RPMI7951 (cell line): ENCODE measurements at places on chromosomes 13 and 19. TPM values are rescaled to one million over a fixed set of nuclear protein-coding genes. Genes with fewer than 3 reads are reported as not detected.

DNA sequence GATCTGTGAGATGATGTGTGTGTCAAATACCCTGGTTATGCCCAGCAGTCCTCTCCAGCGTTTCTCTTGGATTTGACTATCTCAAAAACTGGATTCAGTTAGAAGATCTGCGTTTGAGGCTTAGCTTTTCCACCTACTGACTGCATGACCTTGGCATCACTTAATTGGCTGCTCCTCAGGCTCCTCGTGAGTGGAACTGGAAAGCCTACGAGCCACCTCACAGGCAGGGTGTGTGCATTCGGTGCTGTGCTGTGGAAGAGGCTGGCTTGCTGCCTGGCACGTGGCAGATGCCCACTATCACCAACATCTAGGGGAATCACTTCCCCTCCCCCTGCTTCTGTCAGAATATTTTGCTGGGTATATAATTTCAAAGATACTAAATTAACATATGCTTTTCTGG, 25.6 kb downstream of the FLT1 start:
- no peak for DNase-seq

DNA sequence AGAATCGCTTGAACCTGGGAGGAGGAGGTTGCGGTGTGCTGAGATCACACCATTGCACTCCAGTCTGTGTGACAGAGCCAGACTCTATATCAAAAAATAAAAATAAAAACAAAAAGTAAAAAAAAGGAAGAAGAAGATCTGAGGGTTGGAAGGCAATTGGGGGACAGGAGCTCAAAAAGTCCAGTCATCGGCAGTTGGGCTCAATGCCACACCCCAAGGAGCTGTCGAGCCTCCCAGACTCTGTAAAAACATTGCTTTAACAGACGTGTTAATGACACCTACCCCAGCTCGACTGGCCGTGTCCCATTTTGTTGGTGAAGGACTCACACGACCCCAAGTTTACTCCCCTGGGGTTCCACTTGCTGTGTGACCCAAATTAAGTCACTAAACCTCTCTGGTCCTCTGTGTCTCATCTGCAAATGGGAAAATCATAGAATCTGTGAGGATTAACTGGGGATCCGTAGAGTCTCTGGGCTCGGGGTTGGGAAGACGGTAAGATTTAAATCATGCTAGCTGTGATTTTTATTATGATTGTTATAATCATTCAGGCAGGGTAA, 7.0 kb downstream of the GNA15 start:
- DNase-seq: peak; percentile 64

DNA sequence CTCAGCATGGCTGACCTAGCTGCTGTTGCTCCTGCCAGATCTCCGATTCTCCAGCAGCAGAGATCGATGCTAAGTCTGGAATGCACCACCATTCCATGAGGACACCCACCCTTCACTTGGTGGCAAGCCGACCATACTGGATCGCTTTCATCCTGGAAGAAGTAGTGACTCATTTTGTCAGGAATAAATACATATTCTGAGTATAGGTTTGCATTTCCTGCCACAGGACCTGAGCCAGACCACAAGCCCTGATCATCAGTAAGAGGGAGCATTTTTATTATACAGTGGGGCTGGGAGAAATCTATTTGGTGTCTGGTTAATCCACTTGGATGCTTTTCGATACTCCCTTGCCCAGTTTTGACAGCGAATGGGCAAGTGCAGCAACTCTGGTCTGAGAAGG, 10.9 kb upstream of the KCTD15 start:
- peak; percentile 82 for DNase-seq

- DNase-seq: no peak
Observed at GRCh38 chr19:29040292-29040691, 172.7 kb downstream of the UQCRFS1 start.

DNA sequence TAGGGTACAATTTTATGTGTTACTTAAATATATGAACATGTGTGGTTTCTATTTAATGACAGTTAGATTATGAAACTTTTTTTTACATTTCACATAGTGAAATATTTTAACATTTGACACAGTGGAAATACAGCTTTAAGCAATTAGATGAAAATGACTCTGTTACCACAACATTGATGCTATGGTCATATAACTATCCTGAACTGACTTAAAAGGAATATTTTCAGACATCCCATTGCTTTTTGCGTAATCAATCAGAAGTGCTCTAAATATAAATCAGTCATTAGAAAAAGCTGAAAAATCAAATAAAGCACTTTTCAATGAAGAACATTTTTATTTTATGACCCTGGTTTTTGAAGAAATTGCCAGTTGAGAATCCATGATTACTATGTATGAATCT, 80.3 kb downstream of the UFM1 start:
- no peak for DNase-seq

- DNase-seq: no peak
Observed at GRCh38 chr13:33174931-33175330, 110.6 kb downstream of the STARD13 start.

GRCh38 chr13:89458456-89458855, 1787.3 kb downstream of the SLITRK5 start:
- no peak for DNase-seq

DNA sequence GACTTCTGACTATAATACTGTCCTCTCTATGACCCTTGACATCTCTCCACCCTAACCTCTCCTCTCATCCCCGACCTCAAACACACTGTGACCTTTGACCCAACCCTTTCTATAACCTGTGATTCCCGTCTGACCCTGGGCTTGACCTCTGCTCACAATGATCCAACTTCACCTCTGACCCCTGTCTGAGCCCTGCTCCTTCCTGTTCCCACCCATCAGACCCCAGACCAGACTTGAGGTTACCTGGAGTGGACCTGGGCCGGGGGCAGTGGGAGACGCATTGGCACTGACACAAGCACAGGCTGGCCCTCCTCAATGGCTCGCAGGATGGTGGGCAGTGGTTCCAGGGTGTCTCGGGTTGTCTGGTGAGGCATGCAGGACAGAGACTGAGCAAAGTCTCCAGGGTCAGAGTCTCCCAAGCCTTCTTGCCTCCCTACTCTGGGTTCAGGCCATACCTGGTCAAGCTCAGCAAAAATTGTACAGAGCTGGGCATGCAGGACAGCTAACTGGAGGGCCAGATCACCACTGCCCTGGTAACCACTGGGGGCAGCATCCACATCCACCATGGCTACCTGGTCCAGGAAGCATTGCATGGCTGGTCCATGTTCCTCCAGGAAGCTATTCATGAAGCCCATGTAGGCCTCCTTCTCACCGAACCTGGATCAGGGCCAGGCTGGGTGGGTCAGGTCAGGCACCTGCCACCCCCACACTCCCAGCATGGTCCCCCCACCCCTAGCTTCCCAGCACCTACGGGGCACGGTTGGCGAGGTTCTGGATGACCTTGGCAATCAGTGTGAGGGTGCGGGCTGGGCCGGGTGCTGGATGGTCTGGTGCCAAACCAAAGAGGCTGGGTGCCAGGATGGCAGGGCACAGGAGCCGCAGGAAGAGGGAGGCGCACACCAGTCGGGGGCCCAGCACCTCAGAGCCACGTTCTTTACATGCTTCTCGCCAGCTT, 4.4 kb upstream of the WIZ start:
- DNase-seq: no peak

DNA sequence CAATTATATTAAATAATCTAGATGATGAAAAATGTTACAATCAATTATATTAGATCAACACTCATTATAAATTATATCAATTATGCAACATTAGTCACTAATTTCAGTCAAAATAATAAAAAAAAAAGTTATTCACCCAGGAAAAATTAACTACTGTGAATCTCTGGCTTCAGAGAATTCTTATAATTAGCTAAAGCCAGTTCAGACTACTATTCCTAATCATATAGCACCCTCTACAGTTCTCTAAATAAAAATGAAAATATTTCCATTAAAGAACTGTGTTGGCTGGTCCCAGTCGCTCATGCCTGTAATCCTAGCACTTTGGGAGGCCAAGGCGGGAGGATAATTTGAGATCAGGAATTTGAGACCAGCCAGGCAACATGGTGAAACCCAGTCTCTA, 33.0 kb downstream of the XPO4 start:
- peak; percentile 4 for DNase-seq

DNA sequence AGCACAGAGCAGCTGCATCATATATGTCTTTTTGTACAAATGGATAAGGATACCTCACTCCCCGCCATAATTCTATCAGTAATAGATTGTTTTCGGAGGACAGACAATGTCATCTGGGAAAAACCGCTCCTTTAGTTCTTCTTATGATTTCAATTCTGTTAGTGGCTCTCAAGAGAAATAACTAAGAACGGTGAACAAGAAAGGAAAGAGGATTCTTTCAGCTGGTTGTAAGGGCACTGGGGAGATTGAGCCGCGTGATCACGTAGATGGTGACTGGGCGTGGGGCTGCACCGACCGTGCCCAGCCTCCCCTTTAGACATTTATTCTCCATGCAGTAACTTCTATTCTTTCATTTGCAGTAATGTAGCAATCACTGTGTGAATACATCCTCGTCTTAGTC, 99.4 kb upstream of the PEG3 start:
- DNase-seq: no peak

DNA sequence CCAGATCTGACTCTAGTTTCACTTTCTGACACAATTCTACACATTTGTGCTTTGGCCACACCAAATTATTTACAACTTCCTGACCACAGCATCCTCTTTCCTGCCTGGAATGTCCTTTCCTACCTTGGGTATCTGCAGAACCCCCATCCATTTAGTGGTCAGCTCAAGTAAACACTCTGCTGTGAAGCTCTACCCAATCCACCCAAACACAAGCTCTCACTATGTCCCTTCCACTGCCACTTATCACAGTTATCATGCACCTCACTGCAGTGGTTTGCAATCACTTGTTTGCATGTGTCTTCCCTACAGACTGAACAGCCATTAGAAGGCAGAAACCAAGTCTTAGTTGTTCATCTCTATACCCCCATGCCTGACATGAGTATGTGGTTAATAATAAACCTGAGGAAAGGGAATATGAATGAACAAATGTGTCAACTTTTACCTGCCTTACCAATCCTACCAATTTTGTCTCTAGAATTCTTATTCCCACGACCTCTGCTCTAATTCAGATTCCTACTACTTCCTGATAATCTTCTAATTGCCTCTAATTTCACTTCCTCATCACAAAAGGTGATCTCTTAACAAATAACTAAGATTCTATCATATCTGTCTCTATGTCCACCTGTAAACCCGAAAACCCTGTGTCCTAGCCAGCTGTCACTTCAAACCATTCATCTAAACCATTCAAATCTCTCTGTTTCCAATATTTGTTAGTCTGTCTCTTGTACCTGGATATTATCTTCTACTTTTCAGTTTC, 25.1 kb downstream of the LNX2 start:
- DNase-seq: peak; percentile 22

GRCh38 chr19:43812688-43813087, 10.4 kb upstream of the LYPD5 start:
- no peak for DNase-seq

DNA sequence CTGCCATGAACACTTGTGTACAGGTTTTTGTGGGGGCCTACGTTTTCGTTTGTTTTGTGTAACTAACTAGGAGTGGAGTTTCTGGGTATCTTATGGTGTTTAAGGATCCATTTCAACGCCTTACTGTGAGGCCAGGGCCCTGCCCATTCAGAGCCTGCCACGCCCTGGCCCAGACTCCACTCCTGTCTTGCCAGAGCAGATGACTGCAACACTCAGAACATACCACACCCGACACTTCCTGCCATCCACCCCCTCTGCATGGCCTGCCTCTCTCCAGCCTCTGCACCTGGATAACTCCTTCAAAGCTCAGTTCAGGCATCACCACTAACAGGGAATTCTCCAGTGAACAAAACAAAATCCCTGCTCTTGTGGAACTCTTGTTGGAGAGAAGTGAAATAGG, 43.2 kb downstream of the RGCC start:
- DNase-seq: no peak

GRCh38 chr13:58884353-58885209, 1253.0 kb downstream of the PCDH17 start:
- no peak for DNase-seq

DNA sequence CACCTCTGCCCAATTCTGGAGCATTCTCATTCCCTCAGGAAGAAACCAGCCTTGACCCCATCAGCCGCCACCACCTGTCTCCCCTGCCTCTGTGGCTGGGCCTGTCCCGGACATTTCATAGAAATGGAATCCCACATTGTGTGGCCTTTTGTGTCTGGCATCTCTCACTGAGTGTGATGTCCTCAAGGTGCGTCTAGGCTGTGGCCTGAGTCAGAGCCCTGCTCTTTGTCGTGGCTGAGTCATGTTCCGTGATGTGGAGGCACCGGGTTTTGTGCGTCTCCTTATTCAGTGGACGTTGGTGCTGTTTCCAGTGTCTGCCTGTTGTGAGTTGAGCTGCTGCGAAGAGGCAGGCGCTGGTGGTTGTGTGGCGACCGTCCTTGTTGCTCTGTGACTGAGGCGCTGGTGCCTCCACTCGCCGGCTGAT, 3.5 kb downstream of the FZR1 start:
- DNase-seq: peak; percentile 75

DNA sequence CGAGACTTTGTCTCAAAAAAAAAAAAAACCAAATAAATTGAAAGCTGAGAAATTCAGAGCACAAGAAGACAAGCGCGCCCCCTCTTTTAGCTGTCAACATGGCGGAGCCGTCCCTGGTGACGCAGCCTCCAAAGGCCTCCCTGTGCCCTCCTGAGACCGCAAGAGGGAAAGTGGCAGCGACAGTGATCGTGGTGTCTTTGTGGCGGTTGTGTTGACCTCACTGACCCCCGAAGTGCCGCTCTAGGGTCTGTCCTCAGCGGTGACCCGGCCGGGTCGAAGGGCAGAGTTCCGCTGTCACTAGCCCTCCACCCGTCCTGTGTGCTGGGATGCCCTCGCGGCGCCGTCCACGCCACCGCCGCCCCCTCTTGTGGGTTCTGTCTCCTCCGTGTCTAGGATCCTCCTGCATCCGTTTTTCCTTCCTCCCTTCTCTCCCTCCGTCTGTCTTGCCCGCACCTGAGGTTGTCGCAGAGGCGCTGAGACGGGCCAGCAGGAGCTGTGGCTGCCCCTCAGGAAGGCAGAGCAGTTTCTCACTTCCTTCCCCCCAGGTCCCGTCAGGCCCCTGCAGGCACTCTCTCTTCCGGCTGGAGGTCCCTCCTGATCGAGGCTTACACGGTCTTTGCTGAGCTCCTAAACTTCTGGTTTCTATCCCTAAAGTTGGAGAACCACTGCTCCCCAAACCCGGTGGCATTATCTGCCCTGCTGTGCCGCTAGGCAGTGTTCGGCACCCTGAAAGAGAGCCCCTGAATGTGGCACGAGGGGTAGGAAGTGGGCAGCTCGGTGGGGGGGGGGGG, 7.2 kb downstream of the UHRF1 start:
- DNase-seq: no peak

Gene KIR3DL2
- not detected in 2 replicates for total RNA-seq

Gene HRC
- total RNA-seq: under 0.01 TPM in 1 of 2 replicates, not detected in the other

Gene ZIK1
- total RNA-seq: 9.9 and 11.6 TPM in 2 replicates

Gene IZUMO2
- not detected in 2 replicates for total RNA-seq

Gene ERCC1
- total RNA-seq: 138 and 144 TPM in 2 replicates

Gene NLRP4
- total RNA-seq: not detected in 2 replicates

Gene ATP8B3
- 5.5 and 7.8 TPM in 2 replicates for total RNA-seq

Gene VSIG10L
- total RNA-seq: 1.3 and 1.7 TPM in 2 replicates

Gene CARS2
- 35.1 and 40.3 TPM in 2 replicates for total RNA-seq
